ENCODE measurements at places on chromosomes 12 and 14.
A peak's percentile ranks its signal among the peaks of the same experiment; 100 is the strongest.

DNA sequence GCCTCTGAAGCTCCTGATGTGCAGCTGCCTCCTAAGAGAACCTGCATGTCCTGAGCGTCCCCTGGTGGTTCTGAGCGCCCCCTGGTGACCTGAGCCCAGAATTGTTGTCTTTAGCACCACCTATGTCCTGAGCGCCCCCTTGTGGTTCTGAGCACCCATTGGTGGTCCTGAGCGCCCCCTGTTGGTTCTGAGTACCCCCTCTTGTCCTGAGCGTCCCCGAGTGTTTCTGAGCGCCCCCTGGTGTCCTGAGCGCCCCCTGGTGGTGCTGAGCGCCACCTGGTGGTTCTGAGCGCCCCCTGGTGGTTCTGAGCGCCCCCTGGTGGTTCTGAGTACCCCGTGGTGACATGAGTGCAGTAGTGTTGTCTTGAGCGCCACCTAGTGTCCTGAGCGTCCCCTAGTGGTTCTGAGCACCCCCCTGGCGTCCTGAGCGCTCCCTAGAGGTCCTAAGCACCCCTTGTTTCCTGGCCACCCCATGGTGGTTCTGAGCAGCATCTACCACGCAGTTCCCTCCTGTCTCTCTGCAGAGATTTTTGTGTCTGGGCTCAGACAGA is 782.5 kb downstream of the TMEM121 start:
- H3K27ac ChIP-seq = no peak overlapping the region
- DNase-seq = peak; percentile 49
- no peak overlapping the region for H3K4me3 ChIP-seq
- no peaks in the 10 kb centered on the region for H3K36me3 ChIP-seq

DNA sequence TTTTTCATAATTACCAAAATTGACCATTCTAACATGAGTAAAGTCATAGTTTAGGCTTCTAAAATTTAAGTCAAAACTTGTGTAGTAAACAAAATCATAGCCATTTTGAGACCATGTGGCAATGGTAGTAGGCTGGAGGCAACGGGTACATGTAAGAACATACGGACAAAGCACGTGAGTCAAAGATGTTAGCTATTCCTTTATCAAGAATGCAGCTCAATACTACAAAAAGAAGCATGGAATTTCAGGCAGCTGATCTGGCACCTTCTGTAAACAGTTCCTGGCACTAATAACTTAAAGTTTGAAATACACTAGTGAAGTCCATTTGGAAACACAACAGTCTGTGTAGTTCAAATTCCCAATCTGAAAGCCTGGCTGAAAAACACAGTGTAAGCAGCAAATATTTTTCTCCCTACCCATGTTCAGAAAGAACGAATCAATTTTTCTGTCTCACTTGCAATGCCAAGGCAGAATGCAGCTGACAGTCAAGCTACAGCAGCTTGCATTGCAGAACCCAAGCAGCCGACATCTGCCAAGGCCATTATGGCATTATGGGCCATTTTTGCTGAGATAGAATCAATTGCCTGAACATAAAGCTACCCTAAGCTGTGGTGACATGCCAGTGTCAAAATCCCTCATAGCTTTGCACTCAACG is 29.3 kb downstream of the MYF5 start:
- no peak overlapping the region for H3K27ac ChIP-seq
- H3K36me3 ChIP-seq = no peaks in the 10 kb centered on the region
- no peaks in the 10 kb centered on the region for H3K4me1 ChIP-seq
- no peaks in the 10 kb centered on the region for H3K27me3 ChIP-seq
- no peak overlapping the region for H3K4me3 ChIP-seq

DNA sequence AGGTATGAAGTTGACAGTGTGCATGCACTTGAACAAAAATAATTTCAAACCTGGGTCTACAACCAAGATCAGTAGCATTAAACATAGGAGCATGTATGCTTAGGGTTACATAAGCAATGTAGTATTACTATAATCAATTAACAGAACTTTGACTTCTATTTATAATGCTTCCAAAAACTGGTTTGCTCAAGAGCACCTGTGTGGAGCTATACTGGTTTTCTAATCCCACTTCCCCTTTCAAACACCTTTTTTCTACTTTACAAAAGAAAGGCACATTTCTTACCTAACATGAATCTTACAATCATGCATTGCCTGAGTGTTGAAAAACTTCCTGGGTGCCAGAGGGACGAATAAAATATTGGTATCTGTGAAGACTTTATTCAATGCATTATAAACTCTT is 72.7 kb downstream of the EFCAB11 start:
- no peaks in the 10 kb centered on the region for H3K36me3 ChIP-seq
- H3K4me3 ChIP-seq = no peak overlapping the region
- H3K27me3 ChIP-seq = no peaks in the 10 kb centered on the region
- no peaks in the 10 kb centered on the region for H3K4me1 ChIP-seq
- H3K27ac ChIP-seq = no peak overlapping the region
- no peak for DNase-seq

- H3K27me3 ChIP-seq = no peaks in the 10 kb centered on the region
- H3K4me3 ChIP-seq = no peak overlapping the region
- no peak overlapping the region for H3K27ac ChIP-seq
- no peaks in the 10 kb centered on the region for H3K4me1 ChIP-seq
- DNase-seq = no peak
- H3K36me3 ChIP-seq = no peaks in the 10 kb centered on the region
These were observed 28.4 kb upstream of the TOMM20L start for GRCh38 chr14:58367296-58367695.

Data from mesendoderm (in vitro differentiated cells).